ENCODE measurements at places on chromosomes 7 and 10. TPM values are rescaled to one million over a fixed set of nuclear protein-coding genes. Genes with fewer than 3 reads are reported as not detected.

GRCh38 chr7:91263384-91264045 lies 718 bp upstream of the FZD1 start:
- H3K4me3 ChIP-seq: peak overlapping the region; percentile 76
- no peak overlapping the region for H3K27ac ChIP-seq
- peaks cover 56% of the 10 kb centered on the region for H3K27me3 ChIP-seq
- peaks cover 8% of the 10 kb centered on the region for H3K4me1 ChIP-seq
- no peak for DNase-seq

GRCh38 chr10:100009793-100010676 lies at the start of gene DNMBP:
Gene DNMBP (minus strand): TSS chr10:100009947. CDS start chr10:99972124, 37,823 bp downstream.
- peaks cover 49% of the 10 kb centered on the region for H3K4me1 ChIP-seq
- peak; percentile 83 for DNase-seq
- peaks cover 25% of the 10 kb centered on the region for H3K27me3 ChIP-seq
- no peaks in the 10 kb centered on the region for H3K36me3 ChIP-seq
- H3K4me3 ChIP-seq: peak within 1 kb of the TSS; percentile 83

DNA sequence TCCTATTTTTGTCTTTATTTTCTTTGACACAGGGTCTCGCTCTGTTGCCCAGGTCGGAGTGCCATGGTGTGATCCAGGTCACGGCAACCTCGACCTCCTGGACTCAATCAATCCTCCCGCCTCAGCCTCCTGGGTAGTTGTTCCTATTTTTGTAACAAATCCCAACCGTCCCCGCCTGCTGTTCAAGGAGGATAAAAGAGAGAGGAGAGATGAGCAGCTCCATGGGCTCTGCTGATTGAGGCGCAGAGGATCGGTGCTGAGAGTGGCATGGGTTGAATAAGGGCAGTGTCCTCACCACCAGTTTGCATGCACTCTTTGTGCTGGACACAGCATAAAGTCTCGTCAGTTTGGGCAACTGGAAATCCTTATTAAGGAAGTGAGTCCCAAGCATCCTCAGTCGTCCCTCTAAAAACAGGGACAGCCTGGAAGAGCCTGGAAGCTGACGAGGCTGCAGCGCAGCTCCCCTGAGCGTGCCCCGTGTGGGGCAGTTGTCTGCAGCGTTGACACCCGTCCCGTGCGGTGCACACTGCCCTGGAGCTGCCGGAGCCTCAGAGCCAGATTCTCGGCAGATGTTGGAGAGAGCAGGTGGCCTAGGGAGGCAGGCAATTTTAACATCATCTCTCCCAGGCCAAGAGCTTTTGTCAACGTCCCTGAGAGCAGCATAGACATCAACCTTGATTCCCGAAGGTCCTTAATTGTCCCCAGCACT lies 404.2 kb upstream of the RNF32 start:
- no peak for DNase-seq
- no peak overlapping the region for H3K27ac ChIP-seq
- no peak overlapping the region for H3K4me3 ChIP-seq
- no peaks in the 10 kb centered on the region for H3K27me3 ChIP-seq
- no peaks in the 10 kb centered on the region for H3K36me3 ChIP-seq

- no peak overlapping the region for H3K4me3 ChIP-seq
- H3K36me3 ChIP-seq: no peaks in the 10 kb centered on the region
- no peak overlapping the region for H3K27ac ChIP-seq
- no peaks in the 10 kb centered on the region for H3K4me1 ChIP-seq
Measured at GRCh38 chr10:125201108-125201524, 40.8 kb upstream of the CTBP2 start.

DNA sequence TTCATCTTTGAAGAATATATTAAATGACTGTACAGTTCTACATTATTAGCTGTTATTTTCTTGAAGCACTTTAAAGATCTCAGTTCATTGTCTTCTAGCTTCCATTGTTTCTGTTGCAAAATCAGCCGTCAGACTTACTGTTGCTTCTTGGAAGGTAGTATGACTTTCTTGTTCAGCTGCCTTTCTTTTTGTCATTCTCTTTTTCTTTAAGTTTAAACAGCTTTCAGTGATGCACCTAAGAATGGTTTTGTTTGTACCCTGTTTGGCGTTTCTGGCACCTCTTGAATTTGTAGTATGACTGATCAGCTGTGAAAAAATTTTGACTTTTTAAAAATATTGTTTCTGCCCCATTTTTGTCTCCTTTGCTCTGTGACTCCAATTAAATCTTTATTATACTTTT lies 9.3 kb downstream of the MKLN1 start:
- peaks cover 1% of the 10 kb centered on the region for H3K4me1 ChIP-seq
- H3K27ac ChIP-seq: no peak overlapping the region
- no peak overlapping the region for H3K4me3 ChIP-seq
- no peaks in the 10 kb centered on the region for H3K27me3 ChIP-seq
- no peak for DNase-seq

DNA sequence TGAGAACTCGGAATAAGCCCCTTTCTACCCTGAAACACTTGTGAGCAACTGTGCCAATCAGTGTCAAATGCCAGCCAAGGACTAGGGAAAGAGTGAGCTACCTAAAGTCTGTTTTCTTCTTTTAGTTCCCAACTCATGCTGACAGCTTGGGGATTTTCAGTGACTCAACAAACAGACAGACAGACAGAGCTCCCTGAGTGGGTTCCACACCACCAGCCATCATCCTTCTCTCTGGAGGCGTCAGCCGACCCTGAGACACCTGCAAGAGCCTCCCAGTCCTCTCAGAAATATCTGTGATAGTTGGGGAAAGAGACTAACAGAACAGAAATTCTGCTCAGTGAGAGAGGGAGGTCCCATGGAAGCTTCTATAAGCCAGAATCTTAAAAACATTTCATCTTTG lies 49.5 kb downstream of the GATA3 start:
- H3K36me3 ChIP-seq: no peaks in the 10 kb centered on the region
- H3K27me3 ChIP-seq: peaks cover 2% of the 10 kb centered on the region
- H3K4me1 ChIP-seq: peaks cover 4% of the 10 kb centered on the region
- H3K27ac ChIP-seq: no peak overlapping the region
- H3K4me3 ChIP-seq: no peak overlapping the region

- no peak for DNase-seq
- H3K4me3 ChIP-seq: no peak overlapping the region
- H3K4me1 ChIP-seq: no peaks in the 10 kb centered on the region
- no peaks in the 10 kb centered on the region for H3K27me3 ChIP-seq
Measured at GRCh38 chr7:117338020-117338419, 15.2 kb upstream of the WNT2 start.

GRCh38 chr7:45643630-45644029 lies 69.5 kb downstream of the ADCY1 start:
- H3K27ac ChIP-seq: no peak overlapping the region
- peaks cover 4% of the 10 kb centered on the region for H3K4me1 ChIP-seq
- peak; percentile 8 for DNase-seq

DNA sequence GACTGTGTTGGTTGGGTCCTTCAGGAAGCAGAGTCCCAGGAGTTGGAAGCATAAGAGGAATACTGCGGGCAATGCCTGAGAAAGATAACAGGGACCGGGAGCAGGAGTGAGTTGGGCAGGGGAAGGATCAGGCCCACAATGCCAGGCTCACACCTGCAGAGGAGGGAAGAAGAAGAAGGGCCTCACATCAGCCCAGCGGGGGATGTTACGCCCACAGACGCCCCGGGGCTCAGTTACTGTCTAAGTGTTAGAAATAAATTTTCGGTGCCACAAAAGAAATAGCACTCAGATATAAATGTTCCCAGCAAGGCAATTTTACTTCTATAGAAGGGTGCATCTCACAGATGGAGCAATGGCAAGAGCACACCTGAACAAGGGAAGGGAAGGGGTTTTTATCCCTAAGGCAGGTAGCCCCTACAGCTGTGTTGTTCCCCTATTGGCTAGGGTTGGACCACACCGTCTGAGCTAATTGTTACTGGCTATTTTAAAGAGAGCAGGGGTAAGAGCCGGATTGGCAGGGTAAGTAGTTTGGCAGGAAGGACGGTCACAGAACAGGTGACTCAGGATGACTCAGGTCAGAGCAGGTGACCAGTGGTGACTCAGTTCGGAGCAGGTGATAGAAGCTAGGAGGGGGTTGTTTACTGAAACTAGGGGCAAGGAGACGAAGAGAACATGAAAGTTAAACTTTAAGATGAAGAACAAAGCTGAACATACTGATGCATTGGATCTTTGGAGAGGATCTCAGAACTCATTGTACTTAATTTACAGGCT lies at the start of gene NOS3:
NOS3 (plus strand) TSS at position 602 of the 771 bp plus-strand sequence. CDS start 2,787 bp downstream, outside the sequence.
- peaks cover 51% of the 10 kb centered on the region for H3K4me1 ChIP-seq
- H3K27ac ChIP-seq: no peak within 1 kb of the TSS
- H3K36me3 ChIP-seq: peaks cover 15% of the 10 kb centered on the region
- DNase-seq: no peak
- H3K27me3 ChIP-seq: peaks cover 20% of the 10 kb centered on the region
- no peak within 1 kb of the TSS for H3K4me3 ChIP-seq

GRCh38 chr7:46569133-46569465 lies 648.0 kb upstream of the IGFBP3 start:
- H3K36me3 ChIP-seq: no peaks in the 10 kb centered on the region
- H3K27ac ChIP-seq: no peak overlapping the region
- no peaks in the 10 kb centered on the region for H3K4me1 ChIP-seq
- H3K4me3 ChIP-seq: no peak overlapping the region
- no peak for DNase-seq

The PTEN gene
- 89.2 TPM for total RNA-seq

The TAS2R4 gene
- 0.65 TPM for total RNA-seq

The FEZF1 gene
- total RNA-seq: not detected

Measured in activated CD4-positive, alpha-beta memory T cell treated with anti-CD3 and anti-CD28 coated beads, Interleukin-2, amount 10 ng/mL, durations not matched to agents 7 days and 5 days (primary cell).